Left hindlimb (tissue), 1 donor: ENCODE measurements at places on chromosomes 11 and 22.
A peak's percentile ranks its signal among the peaks of the same experiment; 100 is the strongest.

- DNase-seq: no peak
Measured at GRCh38 chr11:71330996-71331395, 78.6 kb upstream of the SHANK2 start.

GRCh38 chr11:34924714-34925113 is 8.3 kb downstream of the PDHX start:
- DNase-seq: no peak

GRCh38 chr22:24175160-24175808 is 6.0 kb upstream of the SUSD2 start:
- peak; percentile 69 for DNase-seq

DNA sequence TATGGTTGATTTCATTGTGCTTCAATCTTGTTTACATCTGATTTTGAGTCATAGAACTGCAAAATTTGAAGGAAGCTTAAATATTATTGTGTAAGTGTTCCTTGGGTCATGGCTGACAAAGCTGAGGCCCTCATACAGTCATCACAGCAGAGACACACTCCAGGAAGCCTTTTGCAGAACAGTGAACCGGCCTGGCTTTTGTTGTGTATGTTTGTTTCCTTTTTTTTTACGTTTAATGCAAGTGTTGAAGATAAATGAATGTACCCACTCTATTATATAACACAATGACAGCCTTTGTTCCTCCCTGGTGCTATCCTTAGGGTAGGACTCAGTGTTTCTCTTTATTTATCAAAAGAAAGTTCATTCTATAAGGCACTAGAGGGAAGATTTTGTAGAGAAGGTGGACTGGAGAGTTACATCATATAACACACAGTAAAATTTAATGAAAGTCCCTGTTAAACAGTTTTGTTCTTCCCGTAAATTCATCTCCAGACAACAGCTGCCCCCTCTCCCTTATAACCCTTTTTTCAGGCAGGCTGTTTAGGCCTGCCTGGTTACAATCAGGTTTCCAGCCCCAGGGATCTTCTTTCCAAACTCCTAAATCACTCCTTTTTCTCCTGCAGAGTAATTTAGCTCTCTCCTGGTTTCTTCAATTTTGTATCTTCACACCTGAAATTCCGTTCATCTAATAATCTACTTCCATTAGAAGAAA is 34.3 kb upstream of the CSTF3 start:
- DNase-seq: no peak

DNA sequence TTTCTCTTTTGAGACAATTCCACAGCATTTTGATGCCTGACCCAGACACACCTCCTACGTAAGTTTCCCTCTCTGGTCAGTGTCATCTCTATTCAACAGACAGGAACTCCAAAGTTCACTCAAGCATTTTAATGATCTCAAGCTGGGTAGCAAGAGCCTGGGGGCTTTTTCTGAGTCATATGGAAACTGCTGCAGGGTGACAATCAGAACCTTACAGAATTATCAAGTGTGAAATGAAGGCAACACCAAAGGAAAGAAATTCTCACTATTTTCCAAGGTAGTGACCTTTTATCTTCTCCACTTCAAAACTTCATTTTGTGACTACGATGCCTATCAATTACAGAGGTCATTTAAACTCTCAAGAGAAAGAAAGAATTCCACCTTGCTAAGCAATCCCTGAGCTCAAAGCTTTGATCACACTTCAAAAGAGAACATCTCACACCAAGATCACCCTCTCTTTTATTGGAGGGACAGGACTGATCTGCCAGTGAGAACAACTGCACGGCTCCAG is 229.0 kb upstream of the ZC3H12C start:
- DNase-seq: no peak

- DNase-seq: no peak
Measured at GRCh38 chr22:31363885-31364465, 17.8 kb upstream of the PATZ1 start.

DNA sequence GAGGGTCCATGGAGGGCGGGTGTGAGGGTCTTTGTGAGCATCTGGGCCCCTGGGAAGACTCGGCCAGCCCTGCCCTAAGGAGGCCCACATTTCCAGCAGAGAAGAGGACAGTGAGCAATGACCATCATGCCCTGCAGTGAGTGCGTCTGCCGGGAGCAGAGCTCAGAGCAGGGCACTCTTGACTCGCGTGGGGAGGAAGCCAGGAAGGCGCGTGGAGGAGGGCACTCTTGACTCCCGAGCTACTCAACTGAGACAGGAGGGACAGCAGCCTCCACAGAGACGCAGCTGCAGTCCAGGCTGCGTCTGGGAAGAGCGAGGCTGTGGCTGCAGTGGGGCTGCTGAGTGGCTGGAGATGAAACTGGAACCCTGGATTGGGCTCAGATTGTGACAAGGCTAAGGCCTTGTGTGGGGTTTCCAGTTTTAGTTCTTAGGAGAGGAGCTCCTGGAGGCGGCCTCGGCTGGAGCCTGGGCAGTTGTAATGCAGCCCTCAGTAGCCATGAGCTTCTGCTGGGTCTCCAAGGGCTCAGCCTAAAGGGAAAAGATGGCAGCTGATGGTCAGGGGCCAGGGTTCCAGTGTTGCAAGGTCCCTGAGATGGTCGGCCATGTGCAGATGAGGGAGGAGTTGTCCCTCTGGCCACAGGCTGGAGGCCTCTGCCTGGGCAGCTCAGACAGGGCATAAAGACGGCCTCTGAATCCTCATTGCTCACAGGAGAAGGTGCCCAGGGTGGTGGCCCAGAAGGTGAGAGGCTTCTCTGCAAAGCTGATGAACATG is 264.7 kb upstream of the B3GAT1 start:
- no peak for DNase-seq

DNA sequence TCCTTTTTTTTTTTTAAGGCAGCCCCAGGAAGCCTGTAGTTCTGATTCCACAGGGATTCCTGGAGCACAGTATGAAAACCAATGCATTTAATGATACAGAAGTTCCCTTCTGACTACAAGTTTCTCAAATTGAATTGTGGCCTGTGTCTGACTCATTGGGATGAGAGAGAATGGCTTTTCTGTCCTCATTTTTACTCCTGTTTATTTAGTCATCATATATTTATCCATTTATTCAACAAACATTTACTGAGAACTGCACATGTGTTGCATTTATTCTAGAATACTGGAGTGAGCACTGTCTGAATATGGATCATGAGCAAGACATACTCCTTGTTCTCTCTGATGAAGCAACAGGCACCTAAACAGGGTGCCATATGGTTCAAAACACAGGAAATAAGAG is 231.2 kb downstream of the NTM start:
- DNase-seq: no peak

DNA sequence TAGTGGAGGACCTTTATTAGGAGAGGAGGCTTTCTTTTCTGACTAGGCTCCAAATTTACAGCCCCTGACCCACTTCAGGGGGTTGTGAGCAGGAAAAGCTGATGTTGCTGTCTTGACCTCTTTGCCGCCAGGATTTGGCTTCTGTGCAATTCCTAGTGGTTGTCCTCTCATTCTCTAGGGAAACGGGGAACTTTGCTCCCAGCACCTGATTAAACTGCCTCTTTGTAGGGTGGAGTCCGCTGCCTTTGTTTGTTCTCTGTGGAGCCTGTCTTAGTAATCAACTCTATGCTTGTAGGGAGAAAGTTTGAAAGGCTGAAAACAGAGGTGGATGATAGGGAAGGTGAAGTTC is 16.3 kb downstream of the CTNND1 start:
- DNase-seq: no peak

DNA sequence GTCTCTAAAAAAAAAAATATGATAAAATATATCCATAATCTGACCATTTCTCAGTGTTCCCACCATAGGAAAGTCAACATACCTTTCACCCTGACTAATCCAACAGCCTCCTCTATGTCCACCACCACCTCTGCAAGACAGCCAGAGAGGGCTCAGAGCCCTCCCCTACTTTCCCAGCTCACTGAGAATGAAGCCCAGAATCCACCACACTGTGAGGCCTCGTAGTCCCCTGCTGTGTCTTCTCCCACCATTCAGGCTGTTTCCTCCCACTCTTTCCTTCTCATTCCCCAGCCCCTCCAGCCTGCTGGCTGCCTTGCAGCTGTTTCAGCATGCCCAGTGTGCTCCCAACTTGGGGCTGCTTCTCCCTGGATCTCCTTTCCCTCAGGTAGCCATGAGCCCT is 27.0 kb downstream of the SGSM3 start:
- peak; percentile 49 for DNase-seq

GRCh38 chr11:34134765-34135164 is 29.3 kb downstream of the NAT10 start:
- DNase-seq: no peak
